ENCODE measurements at places on chromosomes 6 and 20.

GRCh38 chr6:22132656-22133055 lies 164.2 kb downstream of the PRL start:
- DNase-seq: no peak

DNA sequence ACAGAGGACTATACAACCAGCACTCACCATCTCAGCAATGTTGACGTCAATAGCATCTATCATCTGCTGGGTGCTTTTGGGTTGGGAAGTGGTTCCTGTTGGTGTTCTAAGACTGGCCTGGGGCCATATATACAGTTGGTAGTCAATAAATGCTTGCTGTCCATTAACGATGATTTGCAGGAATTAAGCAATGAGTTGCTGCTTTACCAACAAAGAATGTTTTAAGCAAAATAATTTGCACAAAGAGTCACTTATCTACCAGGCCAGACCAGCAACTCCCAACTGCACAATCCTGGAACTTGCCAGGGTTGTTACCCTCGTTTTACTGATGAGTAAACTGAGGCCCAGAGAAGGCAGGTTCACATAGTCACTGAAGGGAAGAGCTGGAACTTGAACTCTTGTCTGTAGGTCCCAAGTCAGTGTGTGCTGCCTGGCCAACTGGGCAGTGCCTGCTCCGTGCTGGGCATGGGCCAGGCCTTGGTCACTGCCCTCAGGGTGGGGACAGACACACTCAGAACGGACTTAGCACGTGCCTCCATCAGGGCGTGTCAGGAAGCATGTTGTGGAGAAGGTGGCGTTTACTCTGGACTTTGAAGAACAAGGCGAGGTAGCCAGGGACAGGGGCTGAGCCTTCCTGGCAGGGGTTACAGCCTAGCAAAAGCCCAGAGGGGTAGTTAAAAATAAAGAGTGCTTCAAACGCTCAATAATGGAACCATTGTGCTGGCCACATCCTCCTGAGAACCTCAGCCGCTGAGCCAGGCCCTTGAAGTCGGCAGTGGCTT lies 2.5 kb upstream of the SRC start:
- DNase-seq: no peak

DNA sequence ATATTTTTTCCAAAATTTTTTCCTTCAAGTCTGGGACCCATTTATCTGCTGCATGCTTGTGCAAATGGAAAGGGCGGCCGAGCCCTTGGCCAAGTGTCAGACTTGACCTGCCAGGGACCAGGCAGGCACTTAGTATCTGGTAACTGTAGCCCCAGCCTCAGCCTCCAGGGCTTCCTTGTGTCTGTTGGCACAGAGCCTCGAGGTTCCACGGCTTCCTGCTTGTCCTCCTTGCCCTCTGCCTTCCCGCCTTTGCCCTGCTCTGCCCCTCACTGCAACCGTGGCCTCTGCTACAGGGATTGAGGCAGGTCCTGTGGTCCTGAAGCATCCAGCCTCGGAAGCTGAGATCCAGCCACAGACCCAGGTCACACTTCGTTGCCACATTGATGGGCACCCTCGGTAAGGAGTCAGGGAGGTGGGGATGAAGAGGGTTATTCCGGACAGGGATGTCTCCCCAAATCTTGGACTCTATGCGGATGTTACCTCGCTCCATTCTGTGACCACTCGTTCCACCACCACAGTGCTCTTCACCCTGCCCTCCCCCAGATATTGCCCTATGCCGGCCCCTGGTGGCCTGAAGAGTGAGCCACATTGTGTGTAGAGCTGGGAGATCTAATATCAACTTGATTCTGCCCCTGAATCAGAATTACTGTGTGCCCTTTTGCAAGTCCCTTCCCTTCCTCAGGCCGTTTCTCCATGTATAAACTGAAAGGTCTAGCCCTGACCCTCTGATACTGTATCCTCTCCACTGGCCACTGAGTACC lies 41.5 kb upstream of the SRF start:
- peak; percentile 68 for DNase-seq

DNA sequence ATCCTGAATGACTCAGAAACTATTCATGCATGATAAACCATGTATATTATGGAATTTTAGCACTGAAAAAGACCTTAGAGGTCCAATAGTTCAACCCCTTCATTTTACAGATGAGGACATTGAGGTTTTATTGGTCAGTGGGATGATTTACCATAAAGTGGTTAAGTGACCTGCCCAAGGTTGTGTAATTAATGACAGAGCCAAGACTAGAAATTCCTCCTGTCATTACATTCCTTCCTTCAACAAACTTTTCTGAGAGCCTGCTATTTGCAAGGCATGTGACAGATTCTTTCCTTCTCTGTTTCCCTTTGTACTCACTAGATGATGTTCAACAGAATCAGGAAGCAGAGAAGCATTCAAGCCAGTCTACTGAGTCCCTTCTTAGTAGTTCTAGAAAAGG lies 170.7 kb upstream of the KCNK16 start:
- DNase-seq: peak; percentile 42

DNA sequence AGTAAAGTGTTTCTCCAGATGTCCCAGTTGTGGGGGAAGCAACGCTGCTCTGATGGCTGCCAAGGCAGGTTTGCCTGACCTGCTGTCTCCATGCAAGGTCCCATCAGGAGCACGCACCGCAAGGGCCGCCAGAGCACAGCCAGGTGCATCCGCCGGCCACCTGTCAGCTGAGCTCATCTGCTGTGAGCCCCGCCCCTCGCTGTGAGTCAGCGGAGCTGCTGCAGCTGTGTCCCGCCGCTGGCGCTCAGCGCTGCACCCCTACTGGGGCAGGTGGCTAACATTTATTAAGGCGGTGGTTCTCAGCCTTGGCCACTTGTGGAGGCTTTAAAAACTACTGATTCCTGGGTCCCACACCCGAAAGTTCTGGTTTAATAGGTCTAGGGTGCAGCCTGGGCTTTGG lies 225.7 kb downstream of the UST start:
- peak; percentile 63 for DNase-seq

- DNase-seq: no peak
Observed at GRCh38 chr20:56605261-56605996, 23.7 kb upstream of the TFAP2C start.

DNA sequence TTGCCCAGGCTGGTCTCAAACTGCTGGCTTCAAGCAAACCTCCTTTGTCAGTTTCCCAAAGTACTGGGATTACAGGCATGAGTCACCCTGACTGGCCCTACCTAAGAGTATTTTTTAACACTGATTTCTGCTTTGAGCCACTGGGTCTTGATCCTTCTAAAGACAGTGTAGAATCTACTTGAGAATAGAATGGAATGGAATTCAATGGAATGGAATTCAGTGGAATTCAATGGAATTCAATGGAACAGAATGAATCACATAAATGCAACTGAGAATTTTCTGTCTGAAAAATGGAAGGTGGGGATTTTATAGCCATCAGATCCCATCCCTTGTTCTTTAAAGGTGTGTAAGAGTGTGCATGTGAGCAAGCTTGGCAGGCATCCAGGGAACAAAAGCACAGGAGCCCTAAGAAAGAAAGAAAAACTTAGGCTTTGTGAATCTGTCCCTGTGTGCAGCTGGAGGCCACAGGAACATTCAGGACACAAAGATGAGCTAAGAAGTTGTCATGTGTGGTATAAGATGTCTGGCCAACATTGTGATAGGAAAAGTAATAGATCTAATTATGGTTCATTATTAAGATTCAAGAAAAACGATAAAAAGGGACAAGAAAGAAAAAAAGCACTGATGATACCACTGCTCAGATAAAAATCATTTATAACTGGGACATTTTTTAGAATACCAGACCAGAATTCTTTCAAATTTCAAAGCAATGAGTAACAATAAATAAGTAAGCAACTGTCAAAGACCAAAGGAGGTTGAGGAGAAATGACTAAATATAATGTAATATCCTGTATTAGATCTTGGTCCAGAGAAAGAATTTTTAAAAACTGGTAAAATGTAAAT lies 681.0 kb upstream of the GJE1 start:
- peak; percentile 9 for DNase-seq

DNA sequence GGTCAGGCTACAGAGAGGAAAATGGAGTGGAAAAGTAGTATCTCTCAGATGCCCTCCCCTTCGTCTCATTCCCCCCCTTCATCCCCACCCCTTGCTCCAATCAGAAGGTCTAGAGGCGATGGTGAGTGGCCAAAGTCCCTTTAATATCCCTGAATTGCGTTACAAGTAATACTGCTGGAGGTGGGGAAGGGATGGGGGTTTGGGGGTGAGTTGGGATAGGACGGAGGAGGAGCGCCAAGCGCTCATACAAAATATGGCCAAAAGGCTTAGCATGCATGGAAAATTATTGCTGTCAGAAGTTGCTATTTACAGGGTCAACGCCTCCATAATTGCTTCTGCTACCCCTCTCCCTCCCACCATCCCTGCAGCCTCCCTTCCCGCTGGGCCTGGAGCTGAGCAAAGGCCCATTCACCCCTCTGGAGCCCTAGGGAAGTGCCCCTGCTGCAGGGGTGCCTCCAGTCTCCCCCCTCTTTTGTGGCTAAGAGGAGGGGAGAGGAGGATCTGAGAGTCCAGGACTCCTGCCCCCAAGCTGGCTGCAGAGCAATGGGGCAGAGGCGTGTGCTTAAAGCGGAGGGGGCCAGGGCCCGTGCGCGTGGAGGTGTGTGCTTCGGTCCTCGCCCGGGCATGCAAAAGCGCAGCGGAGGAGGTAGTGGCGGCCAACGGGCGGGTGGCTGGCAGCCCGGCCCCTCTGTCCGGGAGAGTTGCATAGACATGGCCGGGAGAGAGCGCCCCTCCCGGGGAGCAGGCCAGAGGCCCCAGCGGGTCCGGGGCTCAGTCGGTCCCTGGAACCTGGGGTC lies 8.7 kb upstream of the SRXN1 start:
- no peak for DNase-seq

- DNase-seq: no peak
Observed at GRCh38 chr6:161279677-161280415, 6.0 kb upstream of the AGPAT4 start.

DNA sequence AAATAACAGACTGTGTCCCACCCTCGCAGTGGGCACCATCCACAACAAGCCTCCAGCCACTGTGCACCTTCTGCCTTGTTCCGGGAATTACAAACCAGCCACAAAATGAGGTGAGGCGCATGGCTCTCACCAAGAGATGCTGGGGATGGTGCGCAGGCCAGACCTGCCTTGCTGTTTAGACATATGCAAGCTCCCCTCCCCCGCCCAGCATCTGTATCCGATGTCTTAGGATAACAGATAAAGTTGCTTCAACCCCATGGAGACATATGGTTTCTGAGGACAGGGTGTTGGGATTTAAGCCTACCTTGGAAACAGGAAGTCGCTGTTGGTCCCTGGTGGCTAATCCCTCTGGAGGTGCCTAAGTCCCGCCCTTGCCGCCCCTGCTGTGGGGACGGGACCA lies 50.4 kb upstream of the MPC1 start:
- DNase-seq: no peak

- DNase-seq: no peak
Observed at GRCh38 chr6:31878222-31878621, 575 bp downstream of the SLC44A4 start.

DNA sequence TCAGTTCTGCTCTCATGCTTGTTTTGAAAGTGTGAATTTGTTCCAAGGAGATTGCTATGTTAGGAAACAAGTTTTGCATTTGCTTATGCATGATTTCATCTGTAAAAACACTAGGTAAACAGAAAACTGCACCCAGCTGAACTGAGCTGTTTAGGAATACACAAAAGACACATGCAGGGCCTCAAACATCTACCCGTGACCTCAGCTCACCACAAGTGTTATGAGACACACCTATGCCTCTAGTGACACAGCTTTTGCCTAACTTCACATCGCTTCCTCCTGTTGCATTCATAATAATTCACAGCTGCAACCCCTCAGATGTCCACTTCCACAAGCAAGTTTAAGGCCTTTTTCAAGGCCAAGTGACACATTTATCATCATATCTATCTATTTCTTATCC lies 98.0 kb upstream of the SLC24A3 start:
- no peak for DNase-seq

DNA sequence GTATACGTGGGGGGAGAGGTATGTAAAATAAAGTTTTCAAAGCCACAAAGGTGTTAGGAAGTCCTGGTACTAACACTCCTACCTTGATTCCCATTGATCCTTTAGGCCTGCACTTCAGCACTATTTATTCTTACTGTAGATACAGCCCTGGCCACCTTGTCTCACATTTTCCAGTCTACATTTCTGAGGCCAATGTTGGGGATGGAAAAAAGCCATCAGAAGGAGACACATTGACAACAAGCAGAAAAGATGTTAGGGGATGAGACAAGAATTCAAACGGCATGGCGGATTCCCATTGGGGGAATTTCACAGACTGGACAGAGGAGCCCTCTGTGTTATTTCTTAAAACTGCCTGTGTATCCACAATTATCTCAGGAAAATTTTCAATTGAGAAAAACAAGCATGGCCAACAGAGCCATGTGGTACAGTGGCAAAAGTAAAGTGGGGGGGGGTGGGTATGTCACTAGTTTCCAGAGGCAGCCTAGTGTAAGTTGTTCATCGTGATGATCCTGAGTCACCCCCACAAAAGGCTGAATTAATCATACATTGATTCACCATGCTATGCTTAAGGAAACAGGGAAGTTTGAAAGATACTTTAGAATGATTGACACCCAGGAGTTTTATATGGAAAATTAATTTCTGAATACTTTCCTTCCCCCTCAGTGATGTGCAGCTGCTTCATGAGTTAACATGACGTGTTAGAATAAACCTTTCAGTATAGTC lies 40.5 kb downstream of the RREB1 start:
- peak; percentile 73 for DNase-seq

Measured in Daoy (cell line).